ENCODE measurements at places on chromosomes 6 and 20.

DNA sequence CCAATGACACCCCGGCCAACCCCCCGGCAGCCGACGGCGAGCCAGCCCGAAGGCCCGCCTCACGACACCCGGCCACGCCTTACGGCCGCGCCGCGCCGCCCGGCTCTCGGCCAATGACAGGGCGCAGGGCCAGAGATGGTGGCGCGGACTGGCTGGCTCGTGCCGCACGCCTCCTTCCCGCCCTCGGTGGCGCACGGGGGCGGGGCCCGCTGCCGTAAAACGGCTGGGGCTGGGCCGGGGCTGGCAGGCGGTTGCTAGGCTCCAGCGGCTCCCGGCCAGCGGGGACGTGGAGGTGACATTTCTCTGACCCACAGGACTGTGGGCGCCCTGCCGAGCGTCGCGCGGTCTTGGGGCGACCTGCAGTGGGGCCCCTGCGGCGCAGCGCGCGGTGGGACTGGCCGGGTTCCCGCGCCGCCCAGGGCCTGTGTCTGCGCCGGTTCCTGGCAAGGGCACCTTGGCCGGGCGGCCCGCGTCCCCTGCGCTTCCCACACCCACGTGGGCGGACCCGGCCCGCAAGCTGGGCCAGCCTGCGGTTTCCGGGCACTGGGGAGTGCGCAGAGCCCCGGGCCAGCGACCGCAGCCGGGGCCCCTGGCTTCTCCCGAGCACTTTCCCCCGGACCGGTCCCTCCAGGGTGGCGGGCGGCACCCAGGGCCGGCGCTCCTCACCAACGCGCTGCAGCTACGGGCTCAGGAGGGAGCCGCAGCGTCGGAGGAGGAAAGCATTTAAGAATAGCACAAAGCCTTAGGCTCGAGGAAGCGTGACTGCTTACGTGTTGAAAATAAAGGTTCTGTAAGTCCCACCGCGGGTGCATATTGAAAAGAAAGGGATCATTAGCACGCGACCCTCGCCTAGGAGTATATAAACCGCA lies at the start of gene MPC1:
MPC1 (minus strand) TSS at position 8 of the 869 bp plus-strand sequence. CDS start 64 bp downstream, outside the sequence.
- DNase-seq = peak; percentile 88

DNA sequence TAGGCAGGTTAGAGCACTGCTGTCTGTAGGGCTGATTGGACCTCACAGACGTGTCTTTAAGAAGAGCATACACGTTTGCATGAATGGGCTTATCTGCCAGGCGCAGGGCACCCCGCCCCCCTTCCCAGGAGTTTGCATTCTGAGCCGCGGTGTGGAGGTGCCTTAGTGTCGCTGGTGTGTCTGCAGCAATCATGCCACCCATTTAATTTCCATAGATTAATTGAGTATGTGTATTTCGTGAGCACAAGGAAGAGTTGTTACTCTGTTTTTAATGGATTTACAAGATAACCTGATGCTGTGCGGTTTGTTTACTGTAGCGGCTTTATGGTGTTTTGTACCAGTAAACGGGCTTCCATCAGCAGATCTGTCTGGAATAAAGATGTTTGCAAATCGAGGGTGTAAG lies 107.7 kb downstream of the ZDHHC14 start:
- DNase-seq = no peak

DNA sequence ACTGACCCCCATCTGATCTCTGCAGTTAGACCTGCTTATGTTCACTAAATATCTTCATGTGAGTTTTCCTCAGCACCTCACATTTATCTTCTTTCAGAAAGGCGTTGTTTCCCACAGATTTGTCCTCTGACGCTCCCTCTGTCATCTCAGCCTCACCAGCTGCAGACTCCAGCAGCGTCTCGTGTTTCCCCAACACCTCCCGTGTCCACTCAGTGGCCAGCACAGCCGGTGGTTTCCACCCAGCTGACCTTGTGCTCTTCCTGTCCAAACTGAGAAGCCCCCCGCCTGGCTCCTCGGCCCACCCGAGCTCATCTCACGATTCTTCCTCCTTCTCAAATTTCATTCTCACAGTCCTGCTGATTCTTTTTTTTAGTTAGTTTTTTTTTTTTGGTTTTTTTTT lies 12.5 kb downstream of the ERMARD start:
- no peak for DNase-seq

DNA sequence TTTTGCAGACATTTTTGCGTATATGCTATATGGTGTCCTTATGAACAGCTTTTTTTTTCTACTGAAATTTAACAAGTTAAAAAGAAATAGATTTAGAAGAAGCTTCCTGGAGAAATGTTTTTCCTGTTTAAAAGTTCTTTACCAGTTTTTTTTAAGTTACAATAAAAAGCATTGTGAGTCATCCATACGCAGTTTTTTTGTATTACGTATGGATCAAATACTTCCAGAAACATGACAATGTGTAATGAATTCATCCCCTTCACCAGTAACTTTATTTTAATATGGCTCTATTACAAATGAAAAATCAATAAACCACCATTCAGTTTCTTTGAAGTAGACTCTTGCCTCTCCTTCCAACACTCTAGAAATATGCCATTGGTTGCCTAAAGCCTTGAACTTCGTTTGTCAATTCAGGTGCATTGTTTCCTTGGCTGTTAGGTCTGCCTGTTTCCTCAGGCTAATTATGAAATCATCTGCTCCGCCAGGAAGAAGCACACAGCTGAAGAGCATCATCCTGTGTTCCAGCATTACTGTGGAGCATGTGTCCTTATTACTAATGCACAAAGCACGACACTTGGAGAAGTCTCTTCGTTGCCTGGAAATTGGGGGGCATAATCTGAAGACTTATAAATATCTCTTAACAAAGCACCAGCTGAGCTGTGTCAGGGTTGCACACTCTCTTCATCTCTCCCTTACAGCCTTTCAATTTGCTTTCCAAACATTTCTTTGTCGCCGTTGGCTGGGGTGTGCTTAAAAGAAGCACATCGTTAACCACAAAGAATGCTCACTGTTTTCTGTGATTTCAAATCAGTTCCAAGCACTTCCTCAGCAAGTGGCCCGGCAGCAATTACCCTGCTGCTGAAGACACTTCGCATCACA lies 9.6 kb downstream of the MOXD1 start:
- no peak for DNase-seq

- no peak for DNase-seq
Measured at GRCh38 chr6:32146687-32147086, 5.1 kb downstream of the PRRT1 start.

DNA sequence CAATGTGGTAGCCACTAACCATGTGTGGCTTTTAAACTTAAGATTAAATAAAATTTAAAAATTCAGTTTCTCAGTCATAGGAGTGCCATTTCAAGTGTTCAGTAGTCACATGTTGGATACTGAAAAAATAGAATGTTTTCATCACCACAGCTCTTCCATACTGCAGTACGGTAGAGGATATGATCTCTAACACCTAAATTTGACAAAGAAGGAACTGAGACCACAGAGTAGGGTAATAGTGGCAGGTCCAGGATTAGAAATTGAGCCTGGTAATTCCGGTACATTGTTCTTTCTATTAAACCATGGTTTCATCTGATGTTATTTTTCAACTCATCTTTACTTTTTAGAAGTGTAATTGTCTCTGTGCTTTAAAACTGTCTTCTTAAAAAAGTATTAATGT lies 104.0 kb downstream of the CD2AP start:
- no peak for DNase-seq

- DNase-seq = peak; percentile 87
Measured at GRCh38 chr6:95087394-95088097, 489.8 kb upstream of the MANEA start.

- DNase-seq = no peak
Measured at GRCh38 chr6:167499161-167499660, 174.3 kb downstream of the TTLL2 start.
